Neural crest cell (in vitro differentiated cells): ENCODE measurements at places on chromosomes 3 and 15.

- no peak for DNase-seq
These were observed 18.5 kb upstream of the LMCD1 start for GRCh38 chr3:8482960-8483665.

- DNase-seq = no peak
These were observed 38.2 kb downstream of the TRANK1 start for GRCh38 chr3:36906504-36907149.

DNA sequence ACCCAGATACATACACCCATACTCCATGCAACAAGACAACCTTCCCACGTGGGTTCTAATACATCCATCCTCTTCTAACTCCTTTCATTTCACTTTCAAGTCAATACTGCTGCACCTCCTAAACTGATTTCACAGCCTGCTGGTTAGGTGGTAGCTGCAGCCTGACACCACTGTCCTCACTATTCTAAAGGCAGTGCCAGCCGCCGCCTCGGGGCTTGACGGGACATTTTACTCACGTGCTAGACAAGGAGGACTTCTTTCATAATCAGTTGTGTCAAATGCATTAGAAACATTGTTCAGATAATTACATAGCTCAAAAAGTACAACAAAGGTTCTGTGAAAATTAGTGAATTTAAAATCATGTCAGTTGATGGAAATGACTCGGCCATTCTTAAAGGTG, 6.3 kb downstream of the UROC1 start:
- no peak for DNase-seq

GRCh38 chr3:7585052-7585451, 724.1 kb downstream of the GRM7 start:
- DNase-seq = no peak
